Dermis microvascular lymphatic vessel endothelial cell (primary cell): ENCODE measurements at places on chromosomes 3 and 15.
A peak's percentile ranks its signal among the peaks of the same experiment; 100 is the strongest.

DNA sequence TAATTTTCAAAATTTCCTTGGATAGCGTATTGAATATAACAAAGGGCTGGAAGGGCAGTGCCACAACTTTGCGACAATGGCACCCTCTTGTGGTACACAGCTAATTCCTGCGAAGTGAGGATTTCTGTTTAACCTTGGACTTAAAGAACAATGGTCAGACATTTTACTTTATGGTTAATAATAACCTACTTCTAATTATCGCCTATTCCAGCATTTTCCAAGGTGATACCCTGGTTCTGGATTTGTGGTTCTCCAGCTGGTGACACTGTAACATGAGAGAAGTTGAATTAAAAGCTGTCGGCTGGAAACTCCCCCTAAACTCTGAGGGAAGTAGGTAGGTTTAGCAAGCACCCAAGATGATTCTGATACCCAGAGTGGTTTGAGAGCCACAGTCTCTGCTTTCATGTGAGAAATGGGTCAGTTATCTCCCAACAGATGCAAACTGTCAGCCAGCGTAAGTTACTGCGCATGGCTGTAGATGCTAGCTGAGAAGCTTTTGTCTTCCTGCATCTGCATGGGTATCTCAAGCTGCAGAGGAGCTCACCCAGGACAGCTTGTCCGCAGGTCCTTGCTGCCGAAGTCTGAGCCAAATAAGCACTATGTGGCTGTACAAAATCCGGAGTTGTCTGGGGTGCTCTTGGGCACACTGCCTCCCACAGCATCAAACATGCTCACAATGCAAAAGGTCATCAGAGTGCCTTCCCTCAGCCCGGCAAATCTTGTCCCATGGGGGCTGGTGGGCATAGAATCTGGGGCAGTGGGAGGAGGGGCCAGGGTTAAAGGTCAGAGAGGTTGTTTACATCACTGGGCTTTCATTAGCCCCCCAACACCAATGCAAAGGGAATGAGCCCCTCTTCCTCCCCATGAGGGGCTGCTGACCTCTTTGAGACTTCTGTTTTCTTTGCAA is 6.6 kb upstream of the CHSY1 start:
- DNase-seq: peak; percentile 82

GRCh38 chr3:123005291-123005690 is 22.3 kb downstream of the SEMA5B start:
- no peak for DNase-seq

- DNase-seq: no peak
Observed at GRCh38 chr3:20401253-20401652, 215.2 kb upstream of the SGO1 start.

- DNase-seq: no peak
Observed at GRCh38 chr3:73475717-73476116, 149.0 kb downstream of the PDZRN3 start.

GRCh38 chr3:73215901-73216300 is 154.4 kb downstream of the EBLN2 start:
- DNase-seq: no peak

DNA sequence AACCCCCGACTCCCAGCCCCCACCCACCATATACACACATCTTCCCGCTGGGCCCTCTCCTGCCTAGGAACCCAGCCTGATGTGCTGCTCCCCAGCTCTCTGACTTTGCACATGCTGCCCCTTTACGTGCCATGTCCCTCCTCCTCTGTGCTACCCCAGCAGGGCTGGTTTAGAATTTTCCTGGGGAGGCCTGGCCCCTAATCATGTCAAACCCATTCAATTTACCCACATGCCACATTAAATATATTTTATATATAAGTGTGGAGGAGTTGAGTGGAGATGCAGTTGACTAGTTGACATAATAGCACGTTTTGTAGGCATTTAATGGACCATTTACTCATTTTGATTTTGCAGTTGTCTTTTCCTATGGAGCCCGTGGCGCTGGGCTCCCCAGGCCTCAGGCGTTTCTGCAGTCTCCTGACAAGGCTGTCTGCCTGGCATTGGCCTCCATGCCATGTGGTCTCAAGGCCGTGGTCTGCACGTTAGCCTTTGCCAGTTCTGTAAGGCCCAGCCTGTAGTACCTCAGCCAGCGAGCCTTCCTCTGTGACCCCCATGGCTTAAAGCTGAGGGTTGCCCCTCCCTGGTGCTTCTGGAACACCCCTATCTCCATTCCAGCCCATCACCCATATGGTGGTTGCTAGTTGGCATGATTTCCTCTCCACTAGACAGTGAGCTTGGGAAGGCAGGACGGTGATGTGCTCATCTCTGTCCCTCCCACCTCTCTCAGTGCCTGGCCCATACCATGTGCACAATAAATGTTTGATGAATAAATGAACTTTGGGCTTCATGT is 155.8 kb downstream of the TLE3 start:
- no peak for DNase-seq

- DNase-seq: no peak
Observed at GRCh38 chr3:43970920-43971319, 270.8 kb upstream of the TOPAZ1 start.

- no peak for DNase-seq
Observed at GRCh38 chr3:16406166-16406565, 107.3 kb downstream of the RFTN1 start.

GRCh38 chr15:41926185-41927056 is 32.6 kb upstream of the SPTBN5 start:
- peak; percentile 57 for DNase-seq

GRCh38 chr15:82030176-82030575 is 15.6 kb downstream of the MEX3B start:
- DNase-seq: no peak

DNA sequence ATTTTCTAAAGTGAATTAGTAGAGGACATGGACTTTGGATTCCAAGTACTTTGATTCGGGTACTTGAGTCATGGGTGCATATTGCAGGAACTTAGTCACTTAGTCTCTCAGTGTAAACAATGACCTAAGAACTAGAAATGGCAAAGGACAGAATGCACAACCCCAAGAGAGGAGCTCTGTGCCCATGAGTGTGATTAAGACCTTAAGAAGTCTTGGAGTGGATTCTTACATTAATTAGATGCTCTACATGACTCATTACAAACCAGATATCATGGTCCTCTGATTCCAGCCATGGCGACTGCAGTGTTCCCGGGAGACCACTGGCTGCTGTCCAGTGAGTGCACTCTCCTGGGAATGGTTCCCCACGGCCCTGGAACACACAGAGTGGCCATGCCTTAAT is 251.5 kb downstream of the GABRG3 start:
- DNase-seq: no peak

- no peak for DNase-seq
Observed at GRCh38 chr3:45957586-45957985, 14.3 kb downstream of the CXCR6 start.

GRCh38 chr3:69095636-69096035 is 10.9 kb downstream of the ARL6IP5 start:
- DNase-seq: no peak

GRCh38 chr15:66938114-66938830 is 127.1 kb upstream of the SMAD3 start:
- DNase-seq: no peak

GRCh38 chr15:89003865-89004725 is 84.2 kb upstream of the ABHD2 start:
- peak; percentile 44 for DNase-seq

DNA sequence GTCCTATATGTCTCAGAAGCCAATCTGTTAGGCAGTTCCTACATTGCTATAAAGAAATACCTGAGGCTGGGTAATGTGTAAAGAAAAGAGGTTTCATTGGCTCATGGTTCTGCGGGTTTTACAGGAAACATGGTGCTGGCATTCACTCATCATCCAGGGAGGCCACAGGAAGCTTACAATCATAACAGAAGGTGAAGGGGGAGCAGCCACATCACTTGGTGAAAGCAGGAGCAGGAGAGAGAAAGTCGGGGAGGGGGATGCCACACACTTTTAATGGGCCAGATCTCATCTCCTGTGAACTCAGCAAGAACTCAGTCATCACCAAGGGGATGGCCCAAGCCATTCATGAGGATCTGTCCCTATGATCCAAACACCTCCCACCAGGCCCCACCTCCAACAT is 9.1 kb downstream of the SLC49A4 start:
- DNase-seq: no peak

DNA sequence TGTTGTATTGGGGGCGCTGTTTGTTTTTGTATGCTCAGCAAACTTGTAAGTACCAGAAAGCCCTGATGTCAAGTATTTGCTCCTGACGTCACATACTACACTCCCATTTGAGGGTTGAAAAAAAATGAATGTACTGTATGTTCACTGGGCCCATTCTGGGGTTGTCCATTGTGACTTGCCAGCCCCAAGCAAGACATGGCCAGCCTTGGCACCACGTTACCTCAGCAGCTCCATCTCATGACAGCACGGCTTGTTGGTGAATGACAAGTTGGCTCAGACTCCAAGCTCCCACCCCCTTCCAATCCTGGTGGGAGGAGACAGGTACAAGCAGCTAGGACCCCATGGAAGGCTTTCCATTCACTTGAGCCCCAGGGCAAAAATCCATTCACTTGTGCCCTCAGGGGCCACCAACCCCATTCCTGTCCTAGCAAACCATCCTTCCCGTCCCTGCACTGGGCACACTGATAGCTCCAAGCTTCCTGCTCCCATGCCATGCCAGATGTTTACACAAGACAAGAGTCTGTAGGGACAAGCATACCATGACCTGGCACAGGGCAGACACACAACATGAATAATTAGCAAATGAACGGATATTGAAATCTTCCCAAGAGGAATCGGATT is 1.6 kb downstream of the PHGR1 start:
- DNase-seq: no peak

DNA sequence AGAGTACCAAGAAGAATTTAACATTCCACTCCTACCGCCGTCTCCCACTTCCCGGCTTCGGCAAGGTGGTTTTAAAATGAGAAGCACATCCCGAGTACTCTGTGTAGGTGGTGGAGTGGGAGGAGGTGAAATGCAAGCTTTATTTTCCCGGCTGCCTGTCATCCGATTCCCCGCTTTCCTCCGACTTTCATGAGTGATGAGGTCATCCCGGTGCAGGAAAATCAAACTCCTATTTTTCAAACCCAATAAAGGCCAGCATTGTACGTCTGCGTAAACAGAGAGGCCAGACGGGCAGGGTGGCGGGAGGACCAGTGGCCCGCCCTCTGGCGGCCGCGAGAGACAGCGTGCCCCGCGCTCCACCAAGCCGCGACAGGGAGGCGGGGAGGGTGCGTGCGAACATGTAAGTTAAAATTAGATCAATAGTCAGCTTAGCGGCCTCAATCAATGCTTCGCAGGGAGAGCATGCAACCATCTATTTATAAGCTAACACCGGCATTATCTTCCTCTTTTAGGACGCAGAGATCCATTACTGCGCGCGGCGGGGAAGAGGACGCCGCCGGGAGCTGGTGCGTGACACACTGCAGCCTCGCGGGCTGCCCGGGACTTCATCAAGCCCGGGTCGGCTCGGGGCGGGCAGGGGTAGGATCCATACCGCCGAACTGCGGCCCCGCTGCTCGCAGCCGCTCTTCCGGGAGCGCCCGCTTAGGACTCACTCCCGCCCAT is 163.3 kb downstream of the CD47 start:
- peak; percentile 60 for DNase-seq

DNA sequence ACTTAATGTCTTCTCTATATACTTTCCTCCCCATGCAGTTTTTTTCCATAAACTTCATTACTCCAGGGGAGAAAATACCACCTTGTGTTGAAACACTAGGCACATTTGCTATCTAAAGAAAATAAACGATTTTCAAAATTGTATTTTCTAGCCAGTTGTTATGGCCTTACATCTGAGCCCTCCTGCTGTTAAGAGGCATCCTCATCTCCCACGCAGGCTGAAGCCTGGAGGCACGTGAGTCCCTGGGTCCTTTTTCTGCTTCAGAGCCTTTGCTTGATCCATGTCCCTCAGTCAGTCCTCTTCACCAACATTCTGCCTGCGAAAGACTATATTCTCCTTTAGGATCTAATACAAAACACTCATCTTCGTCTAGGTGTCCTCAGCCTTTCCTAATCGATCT is 479.6 kb upstream of the ZNF717 start:
- DNase-seq: no peak

DNA sequence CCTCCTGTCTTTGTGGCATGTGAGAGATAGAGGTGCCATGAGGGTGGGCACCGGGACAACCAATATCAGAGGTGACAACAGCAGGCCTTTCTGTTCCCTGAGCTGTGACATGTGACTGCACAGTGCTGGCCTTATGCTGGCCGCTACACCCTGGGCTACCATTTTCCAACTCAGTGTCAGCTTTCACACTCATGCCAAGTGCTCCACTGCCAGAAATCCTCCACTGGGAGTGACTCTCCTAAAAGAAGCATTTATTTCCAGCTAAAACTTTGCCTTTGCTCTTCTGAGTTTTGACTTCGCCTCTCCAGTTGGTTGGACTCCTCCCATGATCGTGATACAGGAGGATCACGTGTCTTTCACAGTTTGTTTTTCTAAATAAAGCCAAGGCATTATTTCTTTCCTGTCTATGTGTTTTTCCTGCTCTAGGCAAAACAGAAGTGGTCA is 31.4 kb downstream of the CA12 start:
- DNase-seq: peak; percentile 45

- DNase-seq: no peak
Observed at GRCh38 chr3:148512648-148513047, 185.1 kb upstream of the AGTR1 start.

DNA sequence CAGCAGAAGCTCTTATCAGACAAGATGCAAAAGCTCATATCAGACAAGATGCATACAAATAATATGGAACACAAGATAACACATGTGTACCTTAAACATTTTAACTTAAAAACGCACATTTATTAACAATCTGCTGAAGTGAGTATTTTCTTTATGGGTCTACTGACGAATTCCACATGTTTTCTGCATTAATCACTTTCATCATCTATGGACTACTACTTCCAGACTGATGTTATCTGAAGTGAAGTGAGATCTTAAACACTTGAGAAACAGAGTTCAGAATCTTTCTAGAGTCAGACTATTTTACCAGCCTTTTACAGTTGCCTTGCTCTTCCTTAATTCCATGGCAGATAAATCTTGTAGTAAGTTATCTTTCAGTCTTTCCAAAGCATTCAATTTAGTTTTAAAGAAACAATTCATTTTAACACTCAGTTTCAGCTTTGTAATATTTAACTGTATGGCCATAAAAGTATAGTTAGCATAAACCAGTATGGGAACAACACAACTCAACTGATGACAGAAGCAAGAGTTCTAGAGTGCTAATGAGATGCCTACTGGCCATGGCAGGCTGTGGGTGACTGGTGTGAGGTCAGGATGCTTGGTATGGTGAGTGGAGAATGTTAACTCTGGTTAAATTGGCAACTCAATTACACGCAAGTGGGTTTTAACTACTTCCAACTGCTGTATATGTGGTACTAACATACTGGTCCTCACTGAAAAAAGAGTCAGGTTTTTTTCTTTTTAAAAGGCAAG is 9.8 kb downstream of the CMTM6 start:
- no peak for DNase-seq

GRCh38 chr3:156793851-156794250 is 32.3 kb upstream of the LEKR1 start:
- no peak for DNase-seq

GRCh38 chr3:71035886-71036285 is 547.6 kb downstream of the FOXP1 start:
- DNase-seq: peak; percentile 56
